Uterus (tissue), 4 donors: ENCODE measurements at places on chromosomes 11 and 22. TPM values are rescaled to one million over a fixed set of nuclear protein-coding genes. Genes with fewer than 3 reads are reported as not detected.

GRCh38 chr11:96307776-96308140 lies 35.2 kb downstream of the MAML2 start:
- DNase-seq = no peak
- peaks cover 12% of the 10 kb centered on the region for H3K4me1 ChIP-seq
- H3K27me3 ChIP-seq = no peaks in the 10 kb centered on the region
- H3K36me3 ChIP-seq = no peaks in the 10 kb centered on the region
- H3K4me3 ChIP-seq = no peak overlapping the region
- H3K27ac ChIP-seq = peak overlapping the region; percentile 67

DNA sequence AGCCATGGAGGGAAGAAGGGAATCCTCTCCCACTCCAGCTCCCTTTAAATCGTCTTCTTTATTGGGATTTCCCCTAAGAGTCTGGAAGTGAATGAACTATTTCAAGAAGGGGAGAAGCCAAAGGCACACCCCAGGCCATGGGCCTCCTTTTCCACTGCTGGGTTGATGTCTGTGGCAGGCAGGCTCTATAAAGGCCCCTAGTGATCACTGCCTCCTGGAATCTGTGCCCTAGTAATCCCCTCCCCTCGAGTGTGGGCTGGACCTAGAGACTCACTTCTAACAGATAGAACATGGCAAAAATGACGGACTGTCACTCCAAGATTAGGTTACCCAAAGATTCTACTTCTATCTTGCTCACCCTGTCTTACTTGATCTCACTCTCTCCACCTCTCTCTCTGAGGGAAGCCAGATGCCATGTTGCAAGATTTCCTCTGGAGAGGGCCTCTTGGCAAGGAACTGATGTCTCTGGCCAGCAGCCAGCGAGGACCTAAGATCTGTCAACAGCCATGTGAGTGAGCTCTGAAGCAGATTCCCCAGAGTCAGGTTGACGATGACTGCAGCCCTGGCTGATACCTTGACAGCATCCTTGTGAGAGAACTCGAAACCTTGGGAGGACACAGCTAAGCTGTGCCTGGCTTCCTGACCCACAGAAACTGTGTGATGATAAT lies 444.8 kb downstream of the SOX6 start:
- peak; percentile 39 for DNase-seq
- H3K27ac ChIP-seq = no peak overlapping the region
- no peaks in the 10 kb centered on the region for H3K4me1 ChIP-seq
- no peak overlapping the region for H3K4me3 ChIP-seq
- H3K36me3 ChIP-seq = no peaks in the 10 kb centered on the region

Gene AASDHPPT
- total RNA-seq = 29.1 TPM

Gene C11orf91
- not detected for total RNA-seq

DNA sequence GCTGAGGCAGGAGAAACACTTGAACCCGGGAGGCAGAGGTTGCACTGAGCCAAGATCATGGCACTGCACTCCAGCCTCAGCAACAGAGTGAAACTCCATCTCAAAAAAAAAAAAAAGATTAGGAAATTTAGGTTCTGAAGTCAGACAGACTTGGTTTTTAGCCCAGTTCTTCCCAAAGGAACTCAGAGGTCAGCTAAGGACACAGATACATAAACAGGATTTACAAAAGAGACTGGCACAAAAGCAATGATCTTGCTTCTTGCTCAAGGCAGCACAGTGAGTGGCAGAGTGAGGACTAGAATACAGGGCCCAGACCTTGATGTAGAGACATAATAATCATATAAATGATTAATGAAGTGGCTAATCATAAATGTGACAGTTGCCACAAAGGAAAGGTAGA lies 25.4 kb upstream of the RRAS2 start:
- H3K4me3 ChIP-seq = no peak overlapping the region
- H3K36me3 ChIP-seq = no peaks in the 10 kb centered on the region
- DNase-seq = no peak
- H3K27me3 ChIP-seq = no peaks in the 10 kb centered on the region

- H3K36me3 ChIP-seq = no peaks in the 10 kb centered on the region
- H3K4me1 ChIP-seq = peaks cover 9% of the 10 kb centered on the region
- H3K4me3 ChIP-seq = no peak overlapping the region
- H3K27me3 ChIP-seq = no peaks in the 10 kb centered on the region
- peak overlapping the region; percentile 52 for H3K27ac ChIP-seq
These were observed 10.5 kb downstream of the RPL27A start for GRCh38 chr11:8693010-8693551.

DNA sequence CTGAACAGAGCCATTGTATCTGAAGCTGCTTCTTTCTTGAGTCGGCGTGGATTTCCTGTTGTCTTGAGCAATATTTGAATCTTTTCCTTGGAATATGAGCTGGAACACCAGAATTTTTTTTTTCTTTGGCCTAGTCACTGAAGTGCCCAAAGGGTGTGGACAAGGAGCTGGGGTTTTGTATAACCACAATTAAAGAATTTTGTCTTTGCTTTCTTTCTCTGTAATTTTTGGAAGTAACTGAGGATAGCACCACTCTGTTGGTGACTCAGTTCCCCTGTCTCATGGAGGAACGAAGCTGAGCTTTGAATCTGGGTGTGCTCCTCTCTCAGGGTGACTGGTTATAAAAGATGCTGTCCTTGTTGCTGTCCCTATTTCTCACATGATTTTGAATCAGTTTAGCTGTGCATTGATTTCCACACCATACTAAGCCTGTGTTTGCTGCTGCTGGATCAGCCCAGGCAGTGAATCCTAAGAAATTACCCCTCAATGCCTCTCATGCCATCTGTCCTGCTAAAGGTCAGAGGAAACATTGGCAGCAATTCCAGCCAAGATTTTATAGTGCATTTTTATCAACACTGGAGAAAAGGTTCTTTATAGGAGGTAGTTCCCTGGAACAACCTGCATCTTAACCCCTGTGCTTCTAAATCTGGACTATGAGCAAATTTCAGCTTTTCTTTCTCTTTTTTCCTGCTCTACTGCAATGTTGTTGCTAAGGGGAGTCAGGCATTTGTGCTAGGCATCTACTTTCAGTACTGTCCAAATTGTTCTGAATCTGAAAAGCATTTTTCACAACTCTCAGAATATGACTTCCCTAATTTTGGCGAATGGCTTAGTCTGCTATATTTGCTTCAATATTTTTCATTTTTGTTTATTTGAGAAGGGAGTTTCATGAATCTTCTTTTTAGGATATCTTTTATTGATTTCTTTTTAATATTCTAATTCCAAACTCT lies 540.8 kb downstream of the SOX6 start:
- no peaks in the 10 kb centered on the region for H3K36me3 ChIP-seq
- H3K27me3 ChIP-seq = no peaks in the 10 kb centered on the region
- no peak overlapping the region for H3K4me3 ChIP-seq
- no peak overlapping the region for H3K27ac ChIP-seq
- H3K4me1 ChIP-seq = no peaks in the 10 kb centered on the region
- DNase-seq = no peak

- no peak overlapping the region for H3K27ac ChIP-seq
- no peaks in the 10 kb centered on the region for H3K4me1 ChIP-seq
- no peaks in the 10 kb centered on the region for H3K36me3 ChIP-seq
- DNase-seq = no peak
- H3K27me3 ChIP-seq = no peaks in the 10 kb centered on the region
These were observed 4.0 kb downstream of the MS4A8 start for GRCh38 chr11:60703374-60703773.

Gene ALDH3B2
- total RNA-seq = 1.2 TPM

Gene CYTH4
- 12.2 TPM for total RNA-seq

- no peaks in the 10 kb centered on the region for H3K36me3 ChIP-seq
- no peaks in the 10 kb centered on the region for H3K27me3 ChIP-seq
- no peak overlapping the region for H3K4me3 ChIP-seq
- no peak for DNase-seq
These were observed 198.2 kb upstream of the POU2AF2 start for GRCh38 chr11:111047374-111047773.

Gene RIN1
- 3.7 TPM for total RNA-seq

GRCh38 chr11:130208241-130209127 lies 48.9 kb downstream of the ST14 start:
- DNase-seq = no peak
- no peak overlapping the region for H3K27ac ChIP-seq
- no peak overlapping the region for H3K4me3 ChIP-seq
- H3K27me3 ChIP-seq = no peaks in the 10 kb centered on the region
- no peaks in the 10 kb centered on the region for H3K36me3 ChIP-seq

DNA sequence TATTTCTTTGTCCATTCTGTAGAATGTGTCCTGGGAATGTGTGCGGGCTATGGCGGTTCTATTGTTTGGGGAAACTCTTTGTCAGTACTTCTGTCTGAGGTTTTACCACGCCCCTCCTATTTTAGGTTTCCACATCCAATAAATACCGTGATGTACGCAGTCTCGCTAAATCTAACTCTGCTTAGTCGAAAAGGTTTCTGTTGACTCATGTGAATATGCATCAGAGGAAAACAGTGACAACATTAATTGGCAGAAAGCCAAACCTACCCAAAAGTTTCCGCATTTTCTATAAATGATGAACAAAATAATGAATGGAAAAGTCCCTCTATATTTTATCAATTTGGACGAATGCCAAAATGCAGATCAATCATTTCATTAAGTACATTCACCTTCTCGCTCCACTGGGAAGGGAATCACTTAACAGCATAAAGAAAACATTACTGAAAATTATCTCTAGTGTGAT lies 143.4 kb downstream of the MAML2 start:
- H3K4me1 ChIP-seq = no peaks in the 10 kb centered on the region
- H3K4me3 ChIP-seq = no peak overlapping the region
- peak overlapping the region; percentile 82 for H3K27ac ChIP-seq
- H3K36me3 ChIP-seq = no peaks in the 10 kb centered on the region

- DNase-seq = peak; percentile 72
- no peaks in the 10 kb centered on the region for H3K36me3 ChIP-seq
- no peaks in the 10 kb centered on the region for H3K27me3 ChIP-seq
- peak overlapping the region; percentile 79 for H3K27ac ChIP-seq
- peak overlapping the region; percentile 20 for H3K4me3 ChIP-seq
These were observed 133.5 kb downstream of the RBFOX2 start for GRCh38 chr22:35894937-35895708.

GRCh38 chr22:43421046-43421665 lies 9.3 kb downstream of the MPPED1 start:
- H3K4me1 ChIP-seq = no peaks in the 10 kb centered on the region
- no peak overlapping the region for H3K27ac ChIP-seq
- no peak overlapping the region for H3K4me3 ChIP-seq
- H3K27me3 ChIP-seq = peaks cover 5% of the 10 kb centered on the region

- no peak overlapping the region for H3K4me3 ChIP-seq
- H3K27me3 ChIP-seq = no peaks in the 10 kb centered on the region
- no peaks in the 10 kb centered on the region for H3K4me1 ChIP-seq
- no peak for DNase-seq
These were observed 13.4 kb upstream of the GRK2 start for GRCh38 chr11:67252831-67253239.

- H3K27me3 ChIP-seq = no peaks in the 10 kb centered on the region
- no peaks in the 10 kb centered on the region for H3K4me1 ChIP-seq
- no peaks in the 10 kb centered on the region for H3K36me3 ChIP-seq
- no peak overlapping the region for H3K27ac ChIP-seq
- DNase-seq = no peak
These were observed 213.6 kb downstream of the CEP164 start for GRCh38 chr11:117541211-117541610.

Gene SPTBN2
- total RNA-seq = 2.8 TPM

DNA sequence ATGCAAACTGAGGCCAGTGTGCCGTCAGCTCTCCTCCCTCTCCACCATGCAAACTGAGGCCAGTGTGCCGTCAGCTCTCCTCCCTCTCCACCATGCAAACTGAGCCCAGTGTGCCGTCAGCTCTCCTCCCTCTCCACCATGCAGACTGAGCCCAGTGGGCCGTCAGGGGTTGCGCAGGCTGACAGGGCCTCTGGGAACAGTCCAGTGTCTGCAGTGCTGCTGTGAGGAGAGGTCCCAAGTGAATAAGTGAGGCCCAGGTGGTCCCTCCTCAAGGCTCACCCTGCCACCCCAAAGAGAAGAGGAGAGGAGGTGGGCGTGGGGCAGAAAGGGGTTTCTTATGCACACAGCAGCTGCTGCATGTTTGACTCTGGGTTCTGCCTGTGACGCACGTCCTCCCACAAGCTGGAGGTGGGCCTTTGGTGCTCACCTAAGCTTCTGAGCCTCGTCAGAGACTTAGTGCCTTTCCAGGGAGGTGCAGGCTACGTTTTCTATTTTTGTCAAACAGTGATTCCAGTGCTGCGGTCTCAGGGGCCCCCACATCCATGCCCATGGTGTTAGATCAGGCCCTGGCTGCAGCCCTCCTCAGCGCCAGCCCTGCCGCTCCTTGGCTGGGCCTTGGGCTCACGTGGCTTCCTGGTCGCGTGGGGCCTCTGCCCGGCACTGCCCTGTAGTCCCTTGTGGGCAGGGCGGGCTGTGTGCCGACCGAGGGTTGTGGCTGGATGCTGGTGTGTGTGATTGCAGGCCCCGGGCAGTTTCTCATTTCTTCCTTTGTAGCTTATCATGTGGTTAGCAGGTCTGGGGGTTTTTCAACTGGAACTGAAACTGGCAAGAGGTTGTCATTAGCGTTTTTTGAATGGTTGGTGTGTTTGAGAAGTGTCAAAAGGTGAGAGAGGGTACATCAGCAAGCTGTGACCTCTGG lies 7.1 kb downstream of the TPCN2 start:
- no peak overlapping the region for H3K27ac ChIP-seq
- H3K36me3 ChIP-seq = no peaks in the 10 kb centered on the region
- peaks cover 7% of the 10 kb centered on the region for H3K4me1 ChIP-seq
- no peak overlapping the region for H3K4me3 ChIP-seq
- DNase-seq = no peak
- H3K27me3 ChIP-seq = no peaks in the 10 kb centered on the region

Gene KIF18A
- total RNA-seq = not detected

DNA sequence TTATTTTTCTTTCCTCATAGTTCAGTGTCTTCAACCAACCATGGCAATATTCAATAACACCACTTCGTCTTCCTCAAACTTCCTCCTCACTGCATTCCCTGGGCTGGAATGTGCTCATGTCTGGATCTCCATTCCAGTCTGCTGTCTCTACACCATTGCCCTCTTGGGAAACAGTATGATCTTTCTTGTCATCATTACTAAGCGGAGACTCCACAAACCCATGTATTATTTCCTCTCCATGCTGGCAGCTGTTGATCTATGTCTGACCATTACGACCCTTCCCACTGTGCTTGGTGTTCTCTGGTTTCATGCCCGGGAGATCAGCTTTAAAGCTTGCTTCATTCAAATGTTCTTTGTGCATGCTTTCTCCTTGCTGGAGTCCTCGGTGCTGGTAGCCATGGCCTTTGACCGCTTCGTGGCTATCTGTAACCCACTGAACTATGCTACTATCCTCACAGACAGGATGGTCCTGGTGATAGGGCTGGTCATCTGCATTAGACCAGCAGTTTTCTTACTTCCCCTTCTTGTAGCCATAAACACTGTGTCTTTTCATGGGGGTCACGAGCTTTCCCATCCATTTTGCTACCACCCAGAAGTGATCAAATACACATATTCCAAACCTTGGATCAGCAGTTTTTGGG lies at the start of gene OR51T1:
Gene OR51T1, plus strand, starts transcription at position 41 of the 641 bp plus-strand sequence. Its CDS starts 0 bp downstream, at position 41.
- no peak for DNase-seq
- H3K27me3 ChIP-seq = no peaks in the 10 kb centered on the region
- H3K27ac ChIP-seq = no peak within 1 kb of the TSS
- no peaks in the 10 kb centered on the region for H3K36me3 ChIP-seq

Gene ACR
- total RNA-seq = 7.9 TPM

Gene TEX12
- not detected for total RNA-seq

- H3K4me3 ChIP-seq = no peak overlapping the region
- no peaks in the 10 kb centered on the region for H3K4me1 ChIP-seq
- H3K27ac ChIP-seq = no peak overlapping the region
- no peak for DNase-seq
- no peaks in the 10 kb centered on the region for H3K27me3 ChIP-seq
These were observed 461.5 kb downstream of the OPCML start for GRCh38 chr11:133070791-133071190.

Gene VSIG10L2
- total RNA-seq = not detected

Gene CCDC116
- total RNA-seq = 3.5 TPM
